ENCODE measurements at places on chromosomes 5 and 9.

- DNase-seq, result no peak
Observed at GRCh38 chr5:155471027-155471426, 457.5 kb downstream of the KIF4B start.

DNA sequence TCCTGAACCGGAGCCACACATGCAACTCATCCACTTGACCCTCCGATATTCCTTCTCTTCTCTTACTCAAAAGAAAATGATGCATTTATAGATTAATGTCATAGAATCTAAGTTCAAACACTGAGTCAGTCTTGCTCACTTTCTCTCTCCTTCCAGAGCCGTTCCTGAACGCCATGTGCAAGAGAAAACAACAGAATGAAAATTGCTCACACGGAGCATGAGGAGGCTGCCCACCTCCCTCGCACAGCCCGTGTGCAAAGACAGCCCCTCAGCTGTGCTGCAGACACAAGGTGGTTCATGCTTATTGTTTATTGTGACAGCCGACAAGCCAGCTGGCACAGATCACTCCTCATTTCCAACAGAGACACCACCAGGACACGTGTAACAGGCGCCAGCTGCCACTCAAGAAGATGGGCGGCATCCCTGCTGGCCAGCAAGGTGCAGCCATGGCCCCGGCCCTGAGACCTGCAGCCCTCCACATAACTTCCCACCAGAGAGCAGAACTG is 290.8 kb downstream of the GLIS3 start:
- DNase-seq, result no peak

- peak; percentile 64 for DNase-seq
Observed at GRCh38 chr5:149429839-149430721, 51.0 kb upstream of the IL17B start.

- DNase-seq, result peak; percentile 50
Observed at GRCh38 chr9:124410321-124410913, 4.8 kb downstream of the PSMB7 start.

DNA sequence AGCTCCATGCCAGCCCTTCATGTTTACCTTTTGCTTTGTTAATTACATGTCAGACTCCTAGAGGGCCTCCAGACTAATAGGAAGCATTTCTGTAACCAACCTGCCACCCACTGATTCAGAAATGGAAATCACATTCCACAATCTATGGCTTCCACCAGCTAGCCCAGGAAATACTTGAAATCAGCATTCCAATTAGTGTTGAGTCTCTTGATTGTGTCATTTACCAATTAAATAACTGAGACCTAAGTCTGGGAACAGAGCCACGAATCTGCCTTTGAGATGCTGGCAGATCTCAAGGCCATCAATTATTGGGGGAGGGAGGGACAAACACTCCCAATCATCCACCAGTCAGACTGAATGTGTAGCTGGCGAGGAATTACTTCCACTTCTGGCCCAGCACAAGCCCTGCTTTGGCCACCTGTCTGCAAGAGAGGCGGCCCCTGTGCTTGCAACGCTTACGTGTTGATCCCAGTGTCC is 27.4 kb upstream of the SAP30L start:
- DNase-seq, result no peak

GRCh38 chr9:108994695-108995094 is 18.6 kb downstream of the CTNNAL1 start:
- DNase-seq, result peak; percentile 52

DNA sequence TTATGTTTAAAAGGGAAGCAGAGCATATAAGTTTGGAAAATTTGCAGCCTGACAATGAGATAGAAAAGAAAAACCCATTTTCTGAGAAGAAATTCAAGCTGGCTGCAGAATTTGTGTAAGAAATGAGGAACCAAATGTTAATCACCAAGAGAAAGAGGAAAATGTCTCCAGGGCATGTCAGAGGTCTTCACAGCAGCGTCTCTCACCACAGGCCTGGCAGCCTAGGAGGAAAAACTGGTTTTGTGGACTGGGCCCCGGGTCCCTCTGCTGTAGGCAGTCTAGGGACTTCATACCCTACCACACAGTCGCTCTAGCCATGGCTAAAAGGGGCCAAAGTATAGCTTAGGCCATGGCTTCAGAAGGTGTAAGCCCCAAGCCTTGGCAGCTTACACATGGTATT is 32.1 kb upstream of the HSD17B4 start:
- DNase-seq, result peak; percentile 50

DNA sequence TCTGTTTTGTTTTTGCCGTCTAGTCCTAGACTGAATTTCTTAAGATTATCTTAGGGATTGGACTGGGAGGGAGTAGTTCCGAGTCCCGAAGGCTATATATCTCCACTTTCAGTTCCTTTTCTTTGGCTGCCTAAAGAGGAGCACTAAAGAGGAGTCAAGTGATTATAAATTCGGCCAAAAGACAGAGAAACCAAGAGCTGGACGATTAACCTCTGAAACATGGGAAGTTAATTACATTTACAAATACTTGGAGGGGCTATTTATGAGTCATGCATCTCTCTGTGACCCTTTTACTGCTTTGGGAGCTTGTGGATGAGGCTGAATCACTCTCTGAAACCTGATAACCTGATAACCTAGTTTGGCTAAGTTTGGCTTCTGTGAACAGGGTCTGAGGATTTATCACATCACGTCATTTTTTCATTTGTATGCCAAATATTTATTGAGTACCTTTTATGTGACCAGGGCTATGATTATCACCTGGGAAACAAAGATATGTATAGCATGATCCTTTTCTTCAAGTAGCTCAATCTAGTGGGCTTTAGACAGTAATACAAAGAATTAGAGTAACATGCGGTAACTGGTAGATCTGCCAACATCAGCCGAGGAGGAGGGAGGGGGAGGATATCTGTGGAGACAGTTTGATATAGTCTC is 180.9 kb downstream of the CD180 start:
- DNase-seq, result peak; percentile 43

- no peak for DNase-seq
Observed at GRCh38 chr9:85117831-85118230, 448.3 kb downstream of the NTRK2 start.

DNA sequence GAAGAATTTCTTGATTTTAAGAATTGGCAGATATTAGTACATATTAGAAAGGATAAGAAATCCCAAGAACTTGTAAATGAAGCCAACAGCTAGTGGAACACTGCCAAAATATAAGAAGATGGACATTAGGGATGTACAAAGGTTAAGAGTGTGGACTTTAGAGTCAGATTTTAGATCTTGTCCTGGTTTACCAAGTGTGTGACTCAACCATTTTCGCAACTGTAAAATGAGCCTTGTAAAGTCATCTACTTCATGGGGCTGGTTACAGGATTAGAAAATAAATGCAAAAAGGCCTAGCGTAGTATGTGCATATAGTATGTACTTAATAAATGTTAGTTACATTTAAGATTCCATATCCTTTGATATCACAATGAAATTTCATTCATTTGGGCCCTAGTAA is 260.0 kb downstream of the RAB3C start:
- DNase-seq, result no peak

- no peak for DNase-seq
Observed at GRCh38 chr9:126228111-126228780, 98.4 kb upstream of the MVB12B start.

DNA sequence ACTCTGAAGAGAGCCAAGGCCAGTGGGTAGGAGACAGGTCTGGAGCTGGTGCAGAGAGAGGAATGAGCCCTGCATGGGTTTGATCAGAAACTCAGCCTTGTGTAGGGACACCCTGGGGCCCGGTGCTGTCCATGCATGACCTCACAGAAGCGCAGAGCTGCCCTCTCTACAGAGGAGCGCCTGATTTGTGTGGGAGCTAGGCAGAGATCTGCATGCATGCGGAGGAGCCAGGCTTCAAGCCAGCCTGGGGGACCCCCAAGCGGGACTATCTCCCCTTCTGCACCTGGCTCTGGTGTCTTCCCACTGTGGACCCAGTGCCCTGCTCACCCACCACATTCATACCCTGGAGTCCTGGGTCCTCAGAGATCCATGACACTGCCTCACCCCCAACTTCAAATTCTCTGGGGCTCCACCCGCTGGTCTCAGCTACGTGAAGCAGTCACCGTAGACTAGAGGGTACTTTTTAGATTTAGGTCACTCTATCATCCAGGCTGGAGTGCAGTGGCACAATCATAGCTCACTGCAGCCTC is 2.6 kb upstream of the LCN2 start:
- DNase-seq, result no peak

GRCh38 chr9:96100385-96101300 is 201.3 kb downstream of the HSD17B3 start:
- DNase-seq, result peak; percentile 44

- no peak for DNase-seq
Observed at GRCh38 chr9:115456515-115456914, 338.6 kb upstream of the TNC start.

- no peak for DNase-seq
Observed at GRCh38 chr5:73445665-73446630, 2.6 kb downstream of the FOXD1 start.

- no peak for DNase-seq
Observed at GRCh38 chr5:116272281-116272941, 187.6 kb downstream of the COMMD10 start.

DNA sequence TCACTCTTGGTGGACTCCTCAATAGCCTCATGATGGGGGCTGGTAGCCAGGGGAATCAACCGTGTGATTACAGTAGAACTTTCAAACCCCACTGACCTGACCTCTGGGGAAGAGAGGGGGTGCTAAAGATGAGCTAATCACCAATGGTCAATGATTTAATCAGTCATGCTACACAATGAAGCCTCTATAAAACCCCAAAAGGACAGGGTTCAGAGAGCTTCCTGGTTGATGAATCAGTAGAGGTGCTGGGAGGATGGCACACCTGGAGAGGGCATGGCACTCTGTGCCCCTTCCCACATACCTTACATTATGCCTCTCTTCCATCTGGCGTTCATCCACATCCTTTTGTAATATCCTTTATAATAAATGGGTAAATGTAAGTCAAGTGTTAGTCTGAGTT is 8.9 kb upstream of the SH3TC2 start:
- no peak for DNase-seq

GRCh38 chr5:109469896-109470662 is 60.3 kb upstream of the PJA2 start:
- no peak for DNase-seq

GRCh38 chr5:92678640-92679039 is 902.4 kb downstream of the NR2F1-AS1 start:
- no peak for DNase-seq

GRCh38 chr5:119966028-119966427 is 336.7 kb downstream of the FAM170A start:
- DNase-seq, result no peak

Data from hematopoietic multipotent progenitor cell treated with erythropoietin and hydrocortisone succinate and interleukin-3 and kit ligand, for 6 days (in vitro differentiated cells).